ENCODE measurements at places on chromosomes 6 and 20.

DNA sequence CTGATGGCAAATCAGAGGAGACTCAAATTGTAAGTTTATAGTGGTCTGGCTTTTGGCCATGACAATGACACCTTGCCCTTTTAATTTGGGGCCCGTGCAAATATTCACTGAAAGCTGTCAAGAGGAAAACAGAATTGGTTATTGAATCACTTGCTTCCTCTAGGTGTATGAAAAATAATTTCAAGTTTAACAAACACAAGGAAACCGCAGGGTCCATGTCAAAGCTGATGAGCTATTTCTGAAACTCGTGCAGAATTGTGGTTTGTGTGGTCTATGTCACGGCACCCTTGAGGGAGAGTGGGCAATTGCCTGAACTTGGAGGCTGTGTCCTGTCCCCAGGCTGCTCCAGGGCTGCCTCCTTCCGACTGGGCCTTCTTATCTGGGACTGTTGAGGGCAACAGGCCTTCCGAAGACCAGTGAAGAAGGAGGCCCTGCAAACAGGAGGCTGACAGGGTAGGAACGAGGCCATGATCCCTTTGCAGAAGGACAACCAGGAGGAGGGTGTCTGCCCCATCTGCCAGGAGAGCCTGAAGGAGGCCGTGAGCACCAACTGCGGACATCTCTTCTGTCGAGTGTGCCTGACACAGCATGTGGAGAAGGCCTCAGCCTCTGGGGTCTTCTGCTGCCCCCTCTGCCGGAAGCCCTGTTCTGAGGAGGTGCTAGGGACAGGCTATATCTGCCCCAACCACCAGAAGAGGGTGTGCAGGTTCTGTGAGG is 788 bp downstream of the TRIM40 start:
- no peak for DNase-seq

GRCh38 chr6:43940071-43940392 is 170.0 kb downstream of the VEGFA start:
- no peak for DNase-seq

DNA sequence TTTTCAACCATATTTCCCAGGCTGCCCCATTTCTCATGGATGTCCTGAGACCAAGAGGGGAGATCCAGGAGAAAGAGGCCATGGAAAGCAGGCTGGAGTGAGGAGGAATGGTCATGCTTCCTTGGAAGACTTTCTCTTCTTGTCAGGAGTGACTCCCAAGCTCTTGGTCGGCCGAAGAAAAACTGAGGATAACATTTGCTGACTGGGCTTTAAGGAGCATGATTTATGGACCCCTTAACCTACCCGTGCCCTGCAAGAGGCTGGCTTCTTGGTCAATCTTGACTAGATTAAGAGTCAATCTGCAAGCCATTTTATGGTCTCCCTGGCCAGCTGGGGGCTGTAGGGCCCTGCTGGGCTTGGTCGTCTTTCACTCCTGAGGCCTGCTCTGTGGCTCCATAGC is 22.8 kb downstream of the ADGRF4 start:
- DNase-seq, result no peak

- peak; percentile 18 for DNase-seq
These were observed 199.0 kb upstream of the KCNG1 start for GRCh38 chr20:51221791-51222408.

DNA sequence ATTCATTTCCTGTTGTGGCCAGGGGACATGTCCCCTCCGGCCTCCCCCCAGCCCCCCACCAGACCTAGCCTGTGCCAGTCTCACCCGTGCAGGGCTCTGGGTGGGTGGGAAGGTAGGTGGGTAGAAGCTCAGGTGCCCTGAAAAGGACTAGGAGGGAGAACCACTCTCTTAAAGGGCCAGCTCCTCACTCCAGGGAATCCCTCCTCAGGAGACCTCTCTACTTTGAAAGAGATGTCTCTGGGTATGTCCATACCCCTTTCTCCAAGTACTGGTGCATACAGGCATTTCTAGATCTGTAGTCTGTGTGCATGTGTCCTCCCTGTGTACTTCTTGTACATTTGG is 60.8 kb upstream of the EPB41L1 start:
- DNase-seq, result no peak

- no peak for DNase-seq
These were observed 78.9 kb downstream of the MOXD1 start for GRCh38 chr6:132322398-132322797.

GRCh38 chr6:81997090-81997926 is 244.8 kb upstream of the TENT5A start:
- no peak for DNase-seq
